CD4-positive, alpha-beta memory T cell (primary cell): ENCODE measurements at places on chromosomes 1 and 21.

DNA sequence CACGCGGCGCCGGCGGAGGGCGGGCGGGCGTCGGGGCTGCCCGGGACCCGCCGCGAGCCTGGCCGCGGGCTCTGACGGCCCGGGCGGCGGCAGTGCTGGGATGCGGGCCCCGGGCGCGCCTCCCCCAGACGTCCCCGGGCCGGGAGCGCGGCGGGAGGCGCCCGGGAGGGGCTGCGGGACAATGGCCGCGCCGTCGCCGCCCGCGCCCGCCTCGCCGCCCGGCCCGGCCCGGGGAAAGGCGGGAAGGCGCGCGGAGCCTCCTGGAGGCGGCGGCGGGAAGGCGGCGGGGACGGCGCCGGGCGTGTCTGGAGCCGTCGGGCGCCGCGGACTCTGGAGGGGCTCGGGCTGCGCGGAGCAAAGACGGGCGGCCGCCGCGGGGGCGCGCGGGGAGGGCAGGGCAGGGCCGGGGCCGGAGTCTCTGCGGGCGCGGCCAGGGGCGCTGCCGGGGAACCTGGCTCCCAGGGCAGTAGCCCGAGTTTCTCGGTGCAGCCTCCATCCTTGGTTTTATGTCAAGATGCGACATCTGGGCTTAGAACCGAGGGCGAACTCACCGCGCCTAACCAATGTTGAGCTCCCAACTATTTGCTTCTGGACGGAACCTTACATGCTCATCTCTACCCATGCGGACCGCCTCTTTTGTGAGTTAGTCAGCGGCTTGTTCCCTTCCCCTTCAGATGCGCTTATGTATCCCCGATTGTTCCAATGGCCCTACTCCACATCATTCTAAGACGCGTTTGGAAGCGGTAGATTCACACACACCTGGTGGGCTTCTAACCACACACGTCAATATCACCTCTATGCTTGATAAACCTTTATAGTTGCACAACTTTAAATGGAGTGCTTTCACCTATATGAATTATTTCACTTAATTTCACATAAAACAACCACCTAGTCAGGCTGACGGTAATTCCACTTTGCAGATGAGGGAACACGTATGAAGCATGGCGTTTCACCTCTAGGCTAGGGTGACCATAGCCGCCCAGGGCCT, 651 bp downstream of the ZBTB8A start:
- no peak for DNase-seq

DNA sequence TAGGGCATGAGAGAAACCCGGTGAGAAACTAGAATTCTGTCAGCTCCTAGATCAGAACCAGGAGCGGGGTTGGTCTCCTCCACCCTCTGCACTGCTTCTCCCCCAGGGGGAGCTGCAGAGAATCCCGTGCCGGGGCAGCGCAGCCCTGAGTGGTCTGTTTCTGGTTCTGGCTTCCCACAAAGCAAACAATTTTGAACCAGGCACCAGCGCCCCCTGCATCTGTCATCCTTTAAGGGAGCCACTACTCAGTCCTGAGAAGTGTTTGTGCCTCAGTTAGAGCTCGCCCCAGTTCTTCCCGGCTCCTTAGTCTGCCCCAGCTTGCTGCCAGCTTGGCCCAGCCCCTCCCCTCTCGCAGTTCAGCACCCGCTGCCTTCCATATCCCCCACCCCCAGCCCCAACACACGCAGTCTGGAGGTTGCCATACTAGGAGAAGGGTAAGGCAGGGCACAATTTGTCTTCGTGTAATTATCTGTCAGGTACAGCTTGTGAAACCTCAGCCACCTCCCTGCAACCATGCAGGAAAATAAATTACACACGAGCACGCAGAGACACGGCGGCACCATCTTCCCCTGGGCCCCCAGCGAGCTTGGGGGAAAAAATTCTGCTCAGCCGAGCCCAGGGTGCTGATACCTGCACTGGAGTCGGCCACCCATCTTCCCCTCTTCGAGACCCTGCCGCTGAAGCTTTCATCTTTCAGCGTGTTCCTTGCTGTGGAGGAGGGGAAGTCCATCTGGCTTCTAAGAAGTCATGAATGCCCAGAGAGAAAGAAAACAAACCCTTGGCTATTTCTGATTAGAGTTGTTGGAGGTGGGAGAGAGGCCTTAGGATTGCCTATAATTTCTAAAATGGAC, 62.6 kb upstream of the CD1D start:
- peak; percentile 33 for DNase-seq

- no peak for DNase-seq
These were observed 4.5 kb downstream of the DESI2 start for GRCh38 chr1:244657421-244657820.

DNA sequence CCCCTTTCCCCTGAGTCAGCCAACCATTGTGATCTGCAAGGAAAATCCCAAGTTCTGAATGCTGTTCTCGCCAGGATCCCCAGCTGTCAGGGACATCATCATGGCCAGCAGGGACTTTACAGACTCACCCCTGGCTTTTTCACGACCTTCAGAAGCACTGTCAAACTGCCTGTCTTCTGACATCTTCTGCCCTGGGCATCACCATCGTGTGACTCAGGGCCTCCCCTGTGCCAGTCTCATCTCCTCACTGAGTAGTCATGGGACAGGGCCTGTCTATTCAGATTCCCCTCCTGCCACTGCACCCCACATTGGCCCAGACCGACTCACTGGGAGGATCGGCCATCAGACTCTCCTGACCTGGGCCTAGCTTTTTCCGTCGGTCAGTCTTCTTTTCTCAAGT, 72.5 kb upstream of the VAMP3 start:
- DNase-seq: no peak

DNA sequence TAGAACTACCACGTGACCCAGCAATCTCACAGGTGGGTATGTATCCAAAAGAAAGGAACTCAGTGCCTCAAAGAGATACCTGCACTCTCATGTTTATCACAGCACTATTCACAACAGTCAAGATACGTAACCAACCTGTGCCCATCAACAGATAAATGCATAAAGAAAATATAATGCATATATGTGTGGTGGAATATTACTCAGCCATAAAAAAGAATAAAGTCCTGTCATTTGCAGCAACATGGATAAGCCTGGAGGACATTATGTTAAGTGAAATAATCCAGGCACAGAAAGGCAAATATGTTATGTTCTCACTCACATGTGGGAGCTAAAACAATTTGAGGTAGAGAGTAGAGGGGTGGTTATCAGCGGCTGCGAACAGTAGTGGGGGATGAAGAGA, 413.8 kb downstream of the SMYD3 start:
- no peak for DNase-seq

- no peak for DNase-seq
These were observed 29.9 kb upstream of the LRRC3 start for GRCh38 chr21:44425307-44425894.

- DNase-seq: no peak
These were observed 9.2 kb upstream of the NOS1AP start for GRCh38 chr1:162060314-162060713.

DNA sequence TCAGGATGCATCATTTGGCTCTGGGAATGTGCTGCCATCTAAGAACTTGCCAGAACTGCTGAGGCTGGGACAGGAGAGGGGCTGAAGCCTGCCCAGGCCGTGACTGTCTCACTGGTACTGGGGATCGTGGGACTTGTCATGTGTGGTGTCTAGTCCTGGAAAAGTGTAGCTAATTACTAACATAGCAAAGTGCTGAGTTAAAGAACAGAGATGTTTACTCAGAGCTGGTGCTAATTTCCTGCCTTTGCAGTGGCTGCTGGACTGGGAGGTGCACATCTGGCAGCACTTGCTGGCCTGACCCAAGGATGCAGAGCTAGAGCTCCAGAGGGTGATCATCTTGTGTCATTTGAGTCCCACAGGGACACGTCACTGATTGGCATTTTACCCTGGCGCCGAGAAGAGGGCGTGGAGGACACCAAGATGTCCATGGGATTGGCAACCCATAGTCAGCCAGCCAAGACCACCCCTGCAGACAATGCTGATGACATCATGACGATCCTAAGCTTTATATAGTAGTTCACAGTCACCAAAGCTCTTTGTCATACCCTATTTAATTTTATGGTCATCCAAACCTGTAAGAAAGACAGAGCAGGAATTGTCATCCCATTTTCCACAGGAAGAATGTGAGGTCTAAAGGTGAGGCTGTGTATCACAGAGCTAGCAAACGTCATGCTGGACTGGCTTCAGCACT, 110.1 kb upstream of the SLC44A3 start:
- DNase-seq: no peak

- DNase-seq: no peak
These were observed 50.2 kb downstream of the DENND1B start for GRCh38 chr1:197725044-197725443.

- DNase-seq: no peak
These were observed 201.7 kb downstream of the TM2D1 start for GRCh38 chr1:61523229-61523628.

DNA sequence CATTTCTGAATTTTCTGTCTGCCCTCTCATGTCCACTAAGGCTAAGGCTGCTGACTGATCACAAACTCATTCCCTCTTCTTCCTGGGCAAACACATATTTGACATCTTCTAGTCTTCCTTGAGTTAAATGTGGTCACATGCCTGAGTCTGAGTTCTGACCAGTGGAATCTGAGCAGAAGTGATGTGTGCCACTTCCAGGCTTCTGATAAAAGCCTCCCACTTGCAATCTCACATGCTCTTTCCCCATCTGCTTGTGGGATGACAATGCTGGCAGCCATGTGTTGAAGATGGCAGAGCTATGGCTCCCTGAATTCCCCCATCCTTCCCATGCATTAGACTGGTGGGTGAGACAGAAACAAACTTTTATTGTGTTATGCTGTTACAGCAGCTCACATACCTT, 149.9 kb upstream of the ZNF648 start:
- DNase-seq: no peak

- DNase-seq: peak; percentile 6
These were observed 841 bp downstream of the SNX27 start for GRCh38 chr1:151612501-151613281.

DNA sequence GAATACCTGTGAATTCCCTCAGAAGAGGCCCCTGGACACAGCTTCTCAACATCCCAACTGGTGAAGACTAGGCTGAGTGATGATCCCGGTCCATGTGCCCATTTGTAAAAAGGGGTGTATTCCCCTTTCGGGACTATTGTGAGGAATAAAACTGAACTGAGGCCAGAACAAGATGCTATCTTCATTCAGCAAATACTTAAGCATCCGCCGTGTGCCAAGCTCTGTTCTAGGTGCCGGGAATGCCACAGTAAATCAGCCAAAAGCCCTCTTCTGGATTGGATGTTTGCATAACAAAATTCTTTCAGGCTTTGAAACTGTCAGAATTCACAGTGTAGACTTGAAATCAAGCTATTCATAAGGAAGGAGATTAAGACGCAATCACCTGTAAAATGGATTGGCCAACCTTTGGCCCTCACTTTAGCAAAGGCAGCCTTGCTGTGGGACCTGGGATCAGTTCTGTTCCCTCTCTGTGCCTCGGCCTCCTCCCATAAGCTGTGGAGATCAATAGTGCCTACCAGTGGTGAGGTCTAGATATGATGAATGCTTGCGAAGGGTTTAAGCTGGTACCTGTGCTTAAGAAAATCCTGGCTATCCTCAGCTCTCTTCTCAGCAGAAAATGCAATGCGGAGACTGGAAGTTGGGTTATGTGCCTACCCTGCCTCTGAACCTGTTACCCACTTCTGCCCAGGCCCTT, 1.8 kb downstream of the ALPL start:
- DNase-seq: no peak

GRCh38 chr1:28921286-28921869, 7.0 kb downstream of the EPB41 start:
- DNase-seq: no peak

GRCh38 chr1:20195462-20195780, 9.1 kb upstream of the PLA2G2C start:
- DNase-seq: no peak

GRCh38 chr1:169529068-169529642, 43.4 kb upstream of the SLC19A2 start:
- no peak for DNase-seq

DNA sequence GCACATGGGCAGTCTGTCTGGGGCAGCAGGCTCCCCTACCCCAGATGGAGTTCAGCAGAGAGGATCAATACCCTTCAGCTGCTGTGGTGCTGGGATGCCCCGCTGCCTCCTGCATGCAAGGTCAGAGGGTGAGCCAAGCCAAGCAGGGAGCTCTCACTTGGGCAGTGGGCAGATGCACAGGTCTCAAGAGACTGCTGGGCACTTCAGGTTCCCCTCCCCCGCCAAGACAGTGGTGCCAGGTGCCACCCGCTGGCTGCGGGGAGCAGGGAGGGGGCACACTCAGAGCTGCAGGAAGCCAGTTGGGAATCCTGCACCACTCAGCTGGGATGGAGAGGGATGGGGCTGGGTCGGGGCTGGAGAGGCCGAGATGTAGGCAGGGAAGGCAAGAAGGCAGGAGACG, 15.8 kb upstream of the EVA1B start:
- DNase-seq: no peak

- DNase-seq: no peak
These were observed 8.4 kb downstream of the SNX27 start for GRCh38 chr1:151620286-151620685.

DNA sequence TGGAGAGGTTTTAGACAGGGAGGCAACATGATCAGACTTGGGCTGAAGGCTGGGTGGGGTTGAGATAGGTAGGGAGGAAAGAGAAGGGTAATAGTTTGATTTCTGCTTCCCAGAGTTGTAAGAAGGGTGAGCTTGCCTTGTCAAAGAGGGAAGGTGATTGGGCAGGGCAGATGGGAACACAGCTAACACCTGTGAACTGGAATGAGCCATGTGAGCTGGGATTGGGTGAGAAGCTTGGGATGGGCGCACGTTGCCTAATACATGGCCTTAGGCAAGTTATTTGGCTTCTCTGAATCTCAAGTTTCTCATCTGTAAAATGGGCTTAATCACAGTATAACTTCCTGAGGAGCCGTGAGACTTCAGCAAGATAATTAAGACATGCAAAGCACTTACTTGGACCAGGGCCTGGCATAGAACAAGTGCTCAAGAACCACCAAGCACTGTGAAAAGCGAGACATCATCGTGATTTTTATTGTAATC, 33.8 kb upstream of the ID3 start:
- DNase-seq: no peak

GRCh38 chr21:17631195-17631594, 18.5 kb upstream of the BTG3 start:
- no peak for DNase-seq

DNA sequence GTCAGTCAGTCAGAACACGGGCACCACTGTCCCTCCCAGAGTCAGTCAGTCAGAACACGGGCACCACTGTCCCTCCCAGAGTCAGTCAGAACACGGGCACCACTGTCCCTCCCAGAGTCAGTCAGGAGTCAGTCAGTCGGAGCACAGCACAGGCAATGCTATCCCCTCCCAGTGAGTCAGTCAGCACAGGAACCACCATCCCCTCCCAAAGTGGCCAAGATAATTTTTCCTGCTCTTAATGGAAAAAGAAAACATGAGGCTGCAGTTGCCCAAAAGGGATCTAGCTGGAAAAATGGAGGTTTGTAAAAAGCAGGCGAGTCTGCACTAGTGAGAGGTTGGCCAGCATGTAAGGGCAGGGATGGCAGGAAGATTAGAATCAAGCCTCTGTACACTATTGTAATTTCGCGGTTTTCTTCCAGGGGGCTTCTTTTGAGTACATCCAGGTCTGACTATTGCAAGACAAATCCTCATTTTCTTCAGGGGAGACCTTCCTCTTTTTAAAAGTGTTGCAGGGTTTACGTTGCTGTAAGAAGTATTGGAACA, 213.8 kb downstream of the SIPA1L2 start:
- no peak for DNase-seq

GRCh38 chr1:203789966-203790365, 5.5 kb upstream of the ZBED6 start:
- no peak for DNase-seq
